T-cell (primary cell): ENCODE measurements at places on chromosomes 2 and 18. TPM values are rescaled to one million over a fixed set of nuclear protein-coding genes. Genes with fewer than 3 reads are reported as not detected.

GRCh38 chr2:6556755-6557154 lies 309.0 kb downstream of the CMPK2 start:
- DNase-seq = no peak

- no peak for DNase-seq
Observed at GRCh38 chr2:85792783-85793441, 39.1 kb downstream of the ATOH8 start.

GRCh38 chr18:68054669-68055068 lies 538.1 kb upstream of the DSEL start:
- DNase-seq = no peak

DNA sequence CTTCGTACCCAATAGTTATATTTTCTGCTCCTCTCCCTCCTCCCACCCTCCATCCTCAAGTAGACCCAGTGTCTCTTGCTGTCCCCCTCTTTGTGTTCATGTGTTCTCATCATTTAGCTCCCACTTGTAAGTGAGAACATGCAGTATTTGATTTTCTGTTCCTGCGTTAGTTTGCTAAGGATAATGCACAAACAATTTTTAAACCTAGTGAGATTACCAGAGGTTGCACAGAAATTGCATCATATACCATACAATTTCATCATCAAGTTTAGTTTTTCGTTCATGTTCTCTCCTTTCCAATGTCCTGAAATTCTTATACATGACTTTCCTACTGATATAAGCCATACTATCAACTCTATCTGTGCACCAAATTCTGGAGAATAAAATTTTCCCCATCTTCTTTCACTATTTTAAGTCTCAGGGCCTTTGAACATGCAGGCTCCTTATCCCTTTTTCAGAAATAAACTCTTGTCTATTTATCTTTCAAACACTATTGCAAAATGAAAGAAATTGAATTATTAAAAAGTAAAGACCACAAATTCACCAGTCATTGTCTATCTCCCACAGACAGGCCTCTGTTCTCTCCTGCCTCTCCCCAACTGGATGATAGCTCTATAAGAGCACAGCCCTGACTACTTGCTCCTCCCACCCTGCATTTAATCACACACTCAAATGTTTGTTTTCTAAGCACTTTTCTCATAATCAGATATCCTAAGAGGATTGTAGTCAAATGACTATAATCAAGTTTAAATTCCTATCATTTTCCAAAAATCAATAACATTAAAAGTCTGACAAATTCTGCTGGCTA lies 27.2 kb upstream of the B4GALT6 start:
- no peak for DNase-seq

- no peak for DNase-seq
Observed at GRCh38 chr2:207083361-207084110, 82.2 kb downstream of the KLF7 start.

RGPD4 gene
- not detected for total RNA-seq

GPR45 gene
- not detected for total RNA-seq
